Activated CD8-positive, alpha-beta memory T cell treated with anti-CD3 and anti-CD28 coated beads for 1 hour (primary cell): ENCODE measurements at places on chromosomes 2 and 18.

DNA sequence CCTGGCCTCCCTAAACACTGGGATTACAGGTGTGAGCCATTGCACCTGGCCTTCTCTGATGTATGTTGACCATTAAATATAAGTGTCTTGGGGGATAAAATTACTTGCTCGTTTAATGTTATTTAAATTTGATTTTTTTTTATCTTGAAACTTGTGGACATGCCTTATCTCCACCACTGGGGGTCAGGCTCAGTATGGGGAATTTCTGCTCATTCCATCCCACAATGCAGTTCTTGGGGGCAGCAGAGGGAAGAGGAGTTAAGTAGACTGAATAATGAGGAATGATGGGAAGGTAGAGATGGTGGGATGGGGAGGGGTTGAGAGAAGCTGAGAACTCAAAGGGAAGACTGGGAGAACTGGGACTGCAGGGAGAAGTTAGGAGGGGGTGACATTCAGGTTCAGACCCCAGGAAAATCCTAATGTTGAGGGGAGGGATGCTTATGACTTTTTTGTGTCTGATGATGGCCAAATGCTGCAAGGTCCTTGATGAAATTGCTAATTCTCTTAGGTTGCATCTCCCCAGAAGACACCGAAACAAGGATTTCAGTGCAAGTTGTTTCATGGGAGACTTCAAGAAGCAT lies 174.2 kb downstream of the MIB1 start:
- no peak for DNase-seq

DNA sequence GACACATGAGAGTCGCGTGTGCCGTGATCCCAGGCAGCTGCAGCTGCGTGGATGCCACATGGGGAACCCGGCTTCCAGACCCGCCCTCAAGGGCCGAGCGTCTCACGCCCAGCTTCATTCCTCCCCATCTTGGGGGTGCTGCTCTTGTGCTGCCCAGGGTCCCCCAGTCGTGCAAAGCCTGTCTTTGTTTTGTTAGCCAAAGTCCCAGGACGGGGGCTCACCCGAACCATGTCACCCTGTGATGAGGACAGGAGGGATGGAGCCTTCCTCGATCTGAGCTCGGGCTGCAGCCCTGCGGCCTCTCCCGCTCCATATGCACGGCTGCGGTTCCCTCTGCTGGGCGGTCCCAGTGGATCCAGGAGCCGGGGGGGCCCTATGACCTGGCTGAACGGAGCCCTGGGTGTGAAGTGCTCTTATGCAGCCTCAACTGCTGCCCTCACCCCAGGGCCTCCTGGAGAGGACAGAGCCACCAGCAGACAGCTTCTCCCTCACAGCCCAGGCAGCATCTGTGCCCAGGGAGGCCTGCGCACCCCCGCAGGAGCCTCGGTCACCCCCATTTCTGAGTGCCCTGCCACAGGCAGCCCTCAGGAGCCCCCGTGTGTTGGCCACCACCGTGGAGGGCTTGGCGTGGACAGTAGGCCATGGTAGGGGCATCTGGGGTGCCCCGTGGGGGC lies 99.0 kb upstream of the CTDP1 start:
- DNase-seq: no peak

GRCh38 chr2:3071685-3072263 lies 305.8 kb downstream of the EIPR1 start:
- DNase-seq: no peak

GRCh38 chr2:105738658-105739241 lies 6.0 kb upstream of the NCK2 start:
- DNase-seq: no peak

DNA sequence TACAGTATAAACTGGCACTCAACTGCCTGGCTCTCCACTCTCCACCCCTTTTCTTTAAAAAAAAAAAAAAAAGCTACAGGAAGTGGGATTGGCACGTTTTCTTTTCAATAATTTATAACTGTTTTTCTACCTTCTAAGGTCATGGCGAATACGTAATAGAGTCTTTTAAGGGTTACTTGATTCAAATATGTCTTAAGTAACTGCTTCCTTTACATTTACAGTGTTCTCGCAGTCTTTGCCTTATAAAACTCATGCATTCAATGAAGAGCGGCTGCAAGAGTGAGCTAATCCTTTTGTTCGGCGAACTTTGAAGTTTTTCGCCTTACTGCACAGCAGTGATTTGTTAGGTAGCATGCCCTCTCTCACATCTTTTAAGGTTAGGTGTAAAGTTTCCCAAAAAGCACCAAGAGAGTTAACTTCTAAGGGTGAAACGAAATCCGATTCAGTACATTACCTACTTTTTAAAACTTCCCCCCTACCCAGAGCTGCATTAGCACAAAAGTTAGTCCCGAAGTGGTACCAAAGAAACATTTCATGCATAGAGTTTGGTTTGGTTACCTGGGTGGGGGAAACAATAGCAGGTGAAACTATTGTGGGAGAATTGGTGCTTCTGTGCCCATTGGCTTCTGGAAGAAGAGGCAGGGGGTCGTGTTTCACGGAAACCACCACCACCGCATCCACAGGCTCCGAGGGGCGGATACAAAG lies 2.0 kb downstream of the KCTD1 start:
- DNase-seq: no peak

DNA sequence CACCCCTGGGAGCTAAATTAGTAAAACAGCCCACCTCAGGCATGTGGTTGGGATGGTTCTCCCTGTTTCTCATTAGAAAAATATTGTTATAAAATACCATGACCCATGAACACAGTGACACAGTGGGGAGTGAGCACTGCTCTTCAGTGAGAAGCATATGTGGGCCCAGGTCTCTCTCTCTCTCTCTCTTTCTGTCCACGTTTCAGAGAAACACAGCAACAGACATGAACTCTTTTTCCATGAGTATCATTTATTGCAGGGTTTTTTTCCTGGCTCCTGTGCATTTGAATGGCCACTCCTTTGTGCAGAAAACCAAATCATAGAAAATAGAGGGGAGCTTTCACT lies 41.2 kb downstream of the CYRIA start:
- DNase-seq: no peak

- DNase-seq: no peak
Observed at GRCh38 chr2:207115715-207116364, 49.9 kb downstream of the KLF7 start.

- DNase-seq: no peak
Observed at GRCh38 chr2:133765658-133766057, 197.4 kb upstream of the NCKAP5 start.

DNA sequence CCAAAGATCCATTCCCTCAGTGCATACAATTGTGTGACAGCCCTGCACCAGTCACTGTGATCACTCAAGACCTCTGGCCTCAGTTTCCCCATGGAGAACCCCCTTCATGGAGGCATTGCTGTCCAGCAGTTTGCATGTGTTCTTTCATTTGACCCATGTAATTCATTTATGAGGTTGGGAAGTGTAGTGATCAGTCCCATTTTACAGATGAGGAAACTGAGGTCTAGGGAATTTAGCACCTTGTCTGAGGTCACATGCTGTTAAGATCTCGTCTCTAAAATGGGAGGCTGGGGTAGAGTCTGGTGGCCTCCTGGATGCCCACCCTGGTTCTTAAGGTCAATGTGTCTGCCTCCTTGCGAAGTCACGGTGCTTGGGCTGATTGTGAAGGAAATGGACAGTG lies 19.1 kb downstream of the LDLRAD4 start:
- no peak for DNase-seq

GRCh38 chr18:57784034-57784800 lies 18.9 kb downstream of the ATP8B1 start:
- DNase-seq: no peak

DNA sequence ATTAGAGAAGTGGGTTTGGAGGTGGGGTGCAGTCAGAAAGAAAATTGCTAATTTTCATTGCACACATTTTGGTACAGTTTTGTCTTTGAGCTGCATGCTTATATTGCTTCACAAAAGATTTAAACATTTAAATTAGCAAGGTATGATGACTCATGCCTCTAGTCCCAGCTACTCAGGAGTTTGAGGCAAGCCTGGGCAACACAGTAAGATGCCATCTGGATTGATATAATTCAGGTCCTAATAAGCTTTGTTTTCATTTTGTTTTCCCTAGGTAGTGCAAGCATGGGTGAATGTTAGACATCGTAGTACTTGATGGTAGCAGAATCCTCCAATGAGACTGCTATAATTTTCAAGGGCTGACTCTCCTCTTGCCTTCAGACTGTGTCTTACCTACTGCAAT lies 396.7 kb upstream of the RGPD4 start:
- DNase-seq: no peak

- DNase-seq: no peak
Observed at GRCh38 chr2:219643084-219643473, 15.6 kb downstream of the SLC4A3 start.

- no peak for DNase-seq
Observed at GRCh38 chr2:225076125-225076524, 33.9 kb upstream of the DOCK10 start.

DNA sequence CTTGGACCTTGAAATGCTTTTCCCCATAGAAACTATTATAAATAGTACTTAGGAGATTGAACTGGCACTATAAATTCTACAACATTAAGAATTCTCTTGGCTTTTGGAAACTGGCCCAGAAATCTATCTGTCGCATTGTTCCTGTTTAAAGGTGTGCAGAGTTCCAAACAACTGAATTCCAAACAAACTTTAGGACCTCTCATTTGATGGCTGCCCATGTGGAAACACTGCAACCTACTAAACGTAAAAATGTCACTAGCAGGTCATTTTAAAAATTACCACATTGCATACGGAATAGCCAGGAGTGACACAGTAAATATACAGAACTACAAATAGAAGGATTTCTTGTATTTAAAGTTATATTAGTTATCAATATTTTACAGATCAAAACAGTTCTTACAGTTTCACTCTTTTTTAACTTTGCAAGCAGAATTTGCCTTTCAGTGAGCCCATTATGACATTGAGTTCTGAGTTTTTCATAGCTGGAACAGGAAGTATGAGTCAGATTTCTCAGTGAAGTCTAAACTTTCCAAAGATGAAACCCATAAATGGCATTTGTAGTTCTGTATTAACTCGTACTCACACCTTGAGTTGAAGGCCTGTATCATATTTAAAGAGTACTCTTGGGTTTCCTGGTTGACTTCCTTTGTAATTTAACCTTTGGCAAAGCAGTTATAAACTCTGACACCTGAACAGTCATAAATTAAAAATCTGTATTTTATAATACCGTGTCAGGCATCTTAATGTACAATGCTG lies 142.3 kb upstream of the BOD1L2 start:
- DNase-seq: no peak

- no peak for DNase-seq
Observed at GRCh38 chr2:174608866-174609214, 11.2 kb upstream of the WIPF1 start.

GRCh38 chr2:11819235-11819729 lies 72.8 kb downstream of the LPIN1 start:
- DNase-seq: no peak

- no peak for DNase-seq
Observed at GRCh38 chr18:48829443-48830149, 121.2 kb downstream of the SMAD7 start.

GRCh38 chr2:198296665-198297308 lies 492.4 kb downstream of the PLCL1 start:
- peak; percentile 33 for DNase-seq

- DNase-seq: no peak
Observed at GRCh38 chr2:43196768-43197587, 29.4 kb downstream of the ZFP36L2 start.

- no peak for DNase-seq
Observed at GRCh38 chr18:58495207-58495606, 133.7 kb downstream of the ALPK2 start.

- no peak for DNase-seq
Observed at GRCh38 chr2:164785457-164785856, 56.2 kb downstream of the COBLL1 start.

DNA sequence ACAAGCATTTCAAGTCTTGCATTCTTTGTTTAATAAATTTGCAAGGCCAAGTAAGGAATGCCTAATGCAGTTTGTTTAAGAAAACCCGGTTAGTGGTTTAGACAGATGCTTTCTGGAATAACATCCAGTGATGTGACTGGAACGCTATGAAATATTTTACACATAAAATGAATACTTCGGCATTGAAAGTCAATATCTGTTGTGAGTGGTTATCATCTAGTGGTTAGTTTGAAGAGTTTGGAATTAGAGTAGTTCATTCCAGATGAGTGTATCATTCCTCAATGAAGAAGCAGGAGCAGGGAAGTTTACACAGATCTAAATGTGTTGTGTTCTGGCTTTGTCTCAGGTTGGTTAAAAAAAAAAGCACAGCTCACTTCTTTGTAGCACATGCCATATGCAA lies 608.0 kb upstream of the PIK3C3 start:
- DNase-seq: no peak
